SK-N-SH (cell line): ENCODE measurements at places on chromosomes 5 and 9. TPM values are rescaled to one million over a fixed set of nuclear protein-coding genes. Genes with fewer than 3 reads are reported as not detected.
A peak's percentile ranks its signal among the peaks of the same experiment; 100 is the strongest.

GRCh38 chr5:1034421-1034905 is 25.9 kb downstream of the NKD2 start:
- DNase-seq, result peak; percentile 25

Gene KCNIP1
- 1.1 and 1.3 TPM in 2 replicates for polyA plus RNA-seq

- no peak for DNase-seq
Measured at GRCh38 chr9:124311283-124311682, 53.5 kb downstream of the NEK6 start.

Gene GNA14
- 0.15 and 0.26 TPM in 2 replicates for polyA plus RNA-seq

Gene CKMT2
- polyA plus RNA-seq, result not detected in 2 replicates

DNA sequence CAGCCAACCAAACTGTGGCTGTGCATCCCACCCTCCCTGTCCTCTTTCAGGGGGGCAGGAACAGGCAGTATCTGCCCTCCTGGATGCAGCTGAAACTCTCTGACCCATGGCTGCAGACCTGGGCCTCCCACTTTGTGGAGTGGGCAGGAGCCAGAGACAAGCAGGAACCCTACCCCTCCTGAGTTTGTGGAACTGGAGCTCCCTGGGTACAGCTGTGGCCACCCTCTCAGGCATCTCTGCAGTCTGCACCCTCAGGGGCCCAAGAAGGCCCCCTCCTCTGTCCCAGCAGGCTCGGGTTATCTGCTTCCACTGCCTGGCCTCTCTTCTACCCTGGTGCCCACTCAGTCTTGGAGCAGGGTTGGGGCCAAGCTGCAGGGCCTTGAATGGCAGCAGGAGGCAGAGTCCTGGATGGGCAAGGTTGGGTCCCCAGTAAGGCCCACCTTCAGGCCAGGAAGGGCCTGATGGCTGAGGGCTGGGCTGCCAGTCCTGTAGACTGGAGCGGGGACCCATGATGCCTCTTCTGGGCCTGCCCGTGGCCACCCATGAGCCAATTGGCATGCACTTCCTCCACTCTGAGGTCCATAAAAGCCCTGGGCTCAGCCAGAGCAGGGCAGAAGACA is 619.9 kb downstream of the KIF4B start:
- DNase-seq, result no peak
